ENCODE measurements at places on chromosomes 1 and 21. TPM values are rescaled to one million over a fixed set of nuclear protein-coding genes. Genes with fewer than 3 reads are reported as not detected.

Gene GJB3
- not detected for total RNA-seq

DNA sequence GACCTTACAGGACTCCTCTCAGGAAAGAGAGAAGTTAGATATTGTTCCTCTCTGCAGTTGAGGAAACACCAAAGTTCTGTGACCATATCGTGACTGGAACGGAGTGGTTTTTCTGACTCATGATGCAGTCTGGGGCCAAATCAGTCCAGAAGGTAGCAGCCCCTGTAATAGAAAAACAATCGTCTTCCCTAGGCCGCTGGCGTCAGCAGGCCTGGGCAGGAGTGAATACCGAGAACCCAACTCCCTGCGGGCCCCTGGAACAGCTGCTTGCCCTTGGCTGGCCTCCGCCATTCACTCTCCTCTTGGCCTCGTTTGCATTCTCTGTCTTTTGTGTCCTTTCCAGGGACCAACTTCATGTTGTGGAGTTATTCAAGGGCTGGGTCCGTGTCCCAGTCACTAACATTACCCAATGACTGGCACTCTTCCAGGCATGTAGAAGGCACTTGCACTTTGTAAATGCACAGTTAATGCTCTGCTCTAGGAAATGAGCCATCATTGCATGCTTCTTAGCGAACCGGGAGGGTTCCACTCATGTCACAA lies 10.9 kb upstream of the CD101 start:
- DNase-seq: no peak

DNA sequence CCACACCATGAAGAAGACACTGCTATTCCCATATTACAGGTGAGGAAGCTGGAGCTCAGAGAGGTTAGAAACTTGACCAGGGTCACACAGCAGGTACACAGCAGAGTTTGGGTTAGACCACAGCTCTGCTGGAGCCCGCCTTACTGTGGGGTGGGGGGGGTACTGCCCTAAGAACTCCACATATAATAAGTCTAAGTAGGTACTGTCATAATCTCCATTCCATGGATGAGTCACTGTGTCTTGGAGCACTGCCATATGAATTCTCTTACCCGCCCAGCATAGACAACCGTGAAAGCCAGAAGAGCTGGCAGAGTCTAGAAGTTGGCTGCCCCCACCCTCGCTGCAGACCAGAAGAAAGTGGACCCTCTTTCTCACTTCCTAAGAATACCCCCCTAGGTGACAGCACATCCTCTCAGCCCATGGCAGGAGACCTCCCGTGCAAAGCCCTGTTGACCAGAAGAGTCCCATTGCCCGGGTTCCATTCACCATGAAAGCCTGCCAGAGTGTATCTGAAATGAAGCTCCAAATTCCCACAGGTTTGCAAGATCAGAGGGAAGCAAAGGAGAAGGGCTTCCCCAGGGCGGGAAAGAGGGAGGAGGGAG lies 5.2 kb upstream of the PLA2G2D start:
- DNase-seq: no peak

DNA sequence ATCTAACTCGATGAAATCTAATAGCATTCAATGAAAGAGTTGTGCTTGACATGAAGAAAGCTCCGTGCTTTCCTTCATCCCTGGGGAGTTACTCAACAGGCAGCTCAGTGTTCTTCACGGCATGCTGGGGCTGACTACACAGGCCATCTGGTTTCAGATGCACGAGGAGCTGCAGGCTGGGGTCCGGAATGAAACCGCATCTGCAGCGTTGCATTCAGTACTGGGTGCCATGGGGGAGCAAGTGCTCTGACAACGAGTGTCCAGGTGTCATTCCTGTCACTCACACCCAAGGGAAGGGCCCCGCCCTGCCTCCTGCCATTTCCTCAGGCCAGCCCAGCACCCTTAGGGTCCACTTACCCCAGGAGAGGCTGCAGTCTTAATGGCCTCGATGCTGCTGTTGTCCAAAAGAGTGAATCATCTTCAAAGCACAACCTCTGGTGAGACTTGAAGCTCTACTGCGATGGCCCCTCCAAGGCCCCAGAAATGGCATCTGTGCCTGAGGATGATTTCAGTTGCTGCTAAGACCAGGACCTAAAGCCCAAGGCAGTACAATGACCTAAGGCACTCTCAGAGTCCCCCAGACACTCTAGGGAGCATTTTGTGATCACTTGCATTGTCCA lies 61.4 kb downstream of the STUM start:
- DNase-seq: peak; percentile 55

DNA sequence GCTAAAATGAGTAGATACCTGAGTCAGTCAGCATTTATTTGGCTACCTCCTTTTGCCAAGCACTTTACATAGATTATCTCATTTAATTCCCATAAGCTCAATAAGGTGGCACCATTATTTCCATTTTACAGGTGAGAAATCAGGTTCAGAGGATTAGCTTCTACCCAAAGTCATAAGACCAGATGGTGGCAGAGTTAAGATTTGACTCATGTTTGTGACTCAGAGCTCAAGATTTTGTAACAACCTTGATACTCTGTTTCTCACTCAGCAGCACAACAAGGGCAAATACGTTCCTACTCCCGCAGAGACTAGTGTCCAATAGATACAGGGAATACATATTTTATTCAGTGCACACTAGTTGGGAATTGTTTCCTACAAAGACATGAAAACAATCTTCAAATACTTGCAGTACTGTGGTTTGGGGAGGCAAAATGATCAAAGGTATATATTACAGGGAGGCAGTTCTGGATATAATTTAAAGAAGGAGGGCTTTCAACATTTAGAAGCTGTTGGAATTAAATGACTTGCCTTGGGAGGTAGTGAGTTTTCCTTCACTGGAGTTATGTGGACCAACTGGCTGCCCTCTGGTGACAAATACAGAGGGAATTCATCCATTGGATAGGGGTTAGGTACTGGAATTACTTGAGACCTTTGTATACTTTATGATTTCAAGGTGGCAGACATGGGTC lies 3.6 kb downstream of the LEPR start:
- DNase-seq: no peak

- no peak for DNase-seq
Observed at GRCh38 chr1:24322470-24323177, 3.5 kb downstream of the GRHL3 start.
